ENCODE measurements at places on chromosomes 7 and 10.

DNA sequence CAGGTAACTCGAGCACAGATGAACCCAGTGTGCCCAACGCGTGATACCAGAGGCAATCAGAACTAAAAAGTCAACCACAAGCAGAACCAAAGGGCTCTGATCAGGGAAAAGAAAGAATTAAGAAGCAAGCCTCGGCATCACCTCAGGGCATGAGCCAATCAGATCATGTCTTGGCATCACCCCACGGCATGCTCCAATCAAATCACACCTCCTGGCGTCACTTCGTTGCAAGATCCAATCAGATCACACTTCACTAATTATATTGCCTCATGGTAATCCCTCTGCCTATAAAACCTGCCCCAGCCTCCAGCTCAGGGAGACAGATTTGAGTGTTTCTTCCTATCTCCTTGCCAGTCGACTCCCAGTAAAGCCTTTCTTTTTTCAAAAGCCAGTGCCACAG lies 46.8 kb downstream of the TYW1B start:
- DNase-seq, result no peak

GRCh38 chr7:155360495-155361345 lies 63.0 kb downstream of the INSIG1 start:
- DNase-seq, result no peak

DNA sequence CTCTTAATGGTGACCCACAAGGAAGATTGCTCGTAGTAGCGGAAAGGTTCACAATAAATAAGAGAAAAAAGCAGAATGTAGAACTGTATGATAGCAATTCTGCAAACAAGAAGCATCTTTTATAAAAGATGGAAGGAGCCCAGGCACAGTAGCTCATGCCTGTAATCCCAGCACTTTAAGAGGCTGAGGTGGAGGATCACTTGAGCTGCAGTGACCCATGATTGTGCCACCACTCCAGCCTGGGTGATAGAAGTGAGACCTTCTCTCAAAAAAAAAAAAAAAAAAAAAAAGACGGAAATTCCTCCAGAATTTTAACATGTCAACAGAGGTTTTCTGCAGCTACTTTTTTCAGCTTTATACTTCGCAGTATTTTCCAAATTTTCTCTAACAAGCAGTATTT lies 13.2 kb downstream of the GATAD1 start:
- DNase-seq, result no peak

GRCh38 chr10:86068231-86069054 lies 298.2 kb downstream of the GRID1 start:
- no peak for DNase-seq

DNA sequence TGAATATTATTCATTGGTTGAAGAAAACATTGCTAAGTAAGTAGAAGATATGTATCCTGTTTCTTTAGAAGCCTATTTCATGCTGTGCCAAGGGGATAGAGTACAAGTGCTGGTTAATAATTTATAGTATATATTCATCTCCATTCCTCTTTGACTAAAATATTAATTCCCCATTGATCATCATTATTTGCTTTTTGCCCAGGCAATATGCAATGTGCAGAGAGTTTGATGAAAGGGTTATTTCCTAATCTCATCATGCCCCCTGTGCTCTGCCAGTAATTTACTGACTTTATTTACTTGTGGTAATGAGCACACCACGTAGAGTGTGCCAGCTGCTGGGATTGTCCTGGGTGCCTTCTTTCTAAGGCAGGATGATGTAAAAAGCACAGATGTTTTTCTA lies 180.9 kb downstream of the REEP3 start:
- DNase-seq, result no peak

DNA sequence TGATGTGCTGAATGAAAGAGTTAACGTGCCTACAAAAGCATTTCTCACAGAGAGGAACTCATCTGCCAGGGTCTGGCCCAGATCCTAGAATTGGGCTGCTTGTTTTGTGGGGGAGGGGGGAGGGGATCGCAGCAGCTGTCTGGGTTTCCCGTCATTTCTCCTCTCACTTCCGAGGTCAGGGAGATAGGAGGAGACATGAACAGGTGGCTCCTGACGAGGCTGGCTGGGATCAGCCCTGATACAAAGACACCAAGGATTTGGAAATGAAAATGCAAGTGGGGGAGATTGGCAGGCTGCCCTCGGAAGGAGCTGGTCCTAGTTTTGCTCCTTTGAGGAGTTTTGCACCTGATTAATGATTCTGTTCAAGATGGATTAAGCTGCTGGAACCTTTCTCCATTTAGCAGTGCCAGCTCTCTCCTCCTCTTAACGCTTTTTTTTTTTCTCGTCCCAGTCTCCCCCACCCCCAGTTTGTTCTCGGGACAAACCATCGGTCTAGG lies 86.8 kb upstream of the KMT2C start:
- DNase-seq, result peak; percentile 26

- no peak for DNase-seq
Observed at GRCh38 chr7:130390486-130390885, 10.2 kb downstream of the CPA1 start.

DNA sequence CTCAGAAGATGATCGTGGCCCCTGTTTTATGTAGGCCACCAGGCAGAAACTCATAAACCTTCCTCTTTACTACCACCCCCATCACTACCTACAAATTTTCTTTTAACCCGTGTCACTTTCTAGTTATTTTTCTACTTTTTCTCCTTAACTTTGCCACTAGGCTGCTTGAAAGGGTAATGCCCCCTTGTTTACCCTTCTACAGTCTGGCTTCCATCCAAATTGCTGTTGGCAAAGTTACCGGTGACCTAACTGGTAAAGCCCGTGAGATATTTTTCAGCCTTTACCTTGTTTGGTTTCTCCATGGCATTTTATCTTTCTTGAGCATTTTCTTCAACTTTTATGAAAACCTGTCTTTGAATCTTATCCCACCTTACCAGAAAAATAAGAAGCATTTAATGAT lies 153.0 kb downstream of the WNT2 start:
- DNase-seq, result no peak

DNA sequence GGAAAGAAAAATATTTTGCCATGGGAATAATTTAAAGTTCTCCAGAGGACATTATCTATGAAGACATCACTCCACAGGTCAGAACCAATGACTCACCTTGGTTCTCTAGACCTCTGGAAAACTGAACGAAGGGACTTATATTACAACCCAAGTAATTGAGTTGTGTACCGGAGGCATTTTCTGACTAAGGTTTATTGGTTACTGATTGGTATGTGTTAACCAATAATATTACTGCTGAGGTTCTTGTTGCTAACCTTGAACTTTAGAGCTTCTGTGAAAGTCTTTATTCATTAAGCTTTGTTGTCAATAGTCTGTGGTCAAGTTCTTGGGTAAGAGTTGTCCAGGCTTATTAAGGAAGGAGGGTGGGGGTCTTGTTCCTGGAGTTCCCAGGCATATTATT lies 78.1 kb upstream of the MTPN start:
- no peak for DNase-seq

DNA sequence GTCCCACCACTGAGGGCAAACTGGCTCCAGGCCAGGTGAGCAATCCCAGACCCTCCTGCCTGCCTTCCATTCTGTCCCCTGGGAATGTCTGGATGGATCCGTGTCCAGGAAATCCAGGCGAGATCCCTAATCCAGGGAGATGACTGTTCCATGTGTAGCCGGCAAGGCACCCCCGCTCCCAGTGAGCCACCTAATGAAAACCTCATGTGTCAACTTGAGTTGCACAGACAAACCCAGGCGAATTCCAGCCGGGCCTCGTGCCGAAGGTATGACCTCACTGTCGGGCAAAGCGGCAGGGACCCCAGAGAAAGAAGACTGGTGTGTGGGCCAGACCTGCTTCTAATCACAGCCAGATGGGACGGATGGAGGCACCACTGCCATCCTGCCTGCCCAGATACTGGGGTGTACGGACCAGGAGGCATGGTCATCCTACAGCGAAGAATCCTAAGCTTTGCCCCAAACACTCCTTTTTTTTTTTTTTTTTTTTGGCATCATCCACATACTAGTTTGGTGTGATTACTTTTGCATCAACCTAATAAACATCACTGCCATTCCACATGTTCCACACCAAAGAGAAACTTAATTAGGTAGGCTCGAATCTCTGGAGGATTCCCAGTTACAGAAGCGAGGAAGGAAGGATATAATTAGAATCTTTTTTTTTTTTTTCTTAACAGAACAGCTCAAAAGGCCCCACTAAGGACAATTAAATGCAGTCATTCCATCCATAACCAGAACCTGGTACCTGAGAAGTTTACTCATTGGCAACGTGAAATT lies 313.1 kb downstream of the CALN1 start:
- DNase-seq, result peak; percentile 85

DNA sequence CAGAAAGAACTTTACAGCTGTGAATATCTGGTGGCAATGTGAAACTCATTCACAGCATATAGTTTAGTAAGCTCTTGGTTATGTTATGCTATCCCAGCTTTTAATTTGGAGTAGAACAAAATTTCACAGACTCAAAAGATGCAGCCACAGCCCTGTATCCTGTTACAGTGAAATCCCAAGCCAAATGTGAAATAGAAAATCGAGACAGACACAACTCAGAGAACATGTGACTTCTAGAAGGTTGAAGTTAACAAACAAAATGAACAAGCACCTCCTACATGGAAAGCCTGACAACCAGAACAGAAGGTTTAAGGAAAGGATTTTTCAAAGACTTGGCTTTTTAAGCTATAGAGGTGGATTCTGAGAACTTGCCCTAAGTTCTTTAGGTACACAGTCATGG lies 39.6 kb downstream of the JAZF1 start:
- no peak for DNase-seq

DNA sequence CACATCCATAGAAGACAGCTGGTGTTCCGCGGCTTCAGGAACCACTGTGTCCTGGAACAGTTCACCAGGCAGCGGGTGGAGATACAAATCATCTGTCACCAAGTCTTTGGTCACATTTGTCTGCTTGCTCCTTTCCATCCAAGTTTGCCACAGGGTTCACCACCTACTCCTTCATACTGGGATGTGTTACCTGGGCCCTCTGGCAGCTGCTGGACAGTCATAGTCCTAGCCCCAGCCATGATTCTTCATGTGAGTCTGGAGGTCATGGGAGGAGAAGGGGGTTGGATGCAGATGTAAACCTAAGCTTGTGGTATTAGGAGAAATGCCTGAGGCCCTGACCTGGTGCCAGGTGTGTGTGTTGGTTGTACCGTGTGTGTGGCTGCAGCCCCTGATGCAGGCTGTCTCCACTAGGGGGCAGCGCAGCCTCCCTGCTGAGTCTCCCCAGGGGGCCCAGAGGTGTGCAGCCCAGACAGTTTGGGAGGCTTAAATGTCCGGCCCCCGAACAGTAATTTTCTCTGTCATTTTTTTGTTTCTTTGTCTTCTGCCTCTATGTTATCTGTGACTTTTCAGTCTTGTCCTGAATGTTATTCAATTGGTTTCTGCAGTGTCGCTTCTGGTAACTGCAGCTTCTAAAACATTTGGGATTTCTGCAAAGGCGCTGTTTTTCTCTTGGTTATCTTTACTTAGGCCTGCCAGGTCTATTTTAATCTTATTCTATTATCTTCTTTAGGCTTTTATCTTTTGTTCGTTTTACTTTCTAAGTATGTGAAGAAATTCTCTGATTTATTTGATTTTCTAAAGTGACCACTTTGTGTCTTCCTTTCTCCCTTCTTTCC lies 14.8 kb downstream of the NPS start:
- no peak for DNase-seq

DNA sequence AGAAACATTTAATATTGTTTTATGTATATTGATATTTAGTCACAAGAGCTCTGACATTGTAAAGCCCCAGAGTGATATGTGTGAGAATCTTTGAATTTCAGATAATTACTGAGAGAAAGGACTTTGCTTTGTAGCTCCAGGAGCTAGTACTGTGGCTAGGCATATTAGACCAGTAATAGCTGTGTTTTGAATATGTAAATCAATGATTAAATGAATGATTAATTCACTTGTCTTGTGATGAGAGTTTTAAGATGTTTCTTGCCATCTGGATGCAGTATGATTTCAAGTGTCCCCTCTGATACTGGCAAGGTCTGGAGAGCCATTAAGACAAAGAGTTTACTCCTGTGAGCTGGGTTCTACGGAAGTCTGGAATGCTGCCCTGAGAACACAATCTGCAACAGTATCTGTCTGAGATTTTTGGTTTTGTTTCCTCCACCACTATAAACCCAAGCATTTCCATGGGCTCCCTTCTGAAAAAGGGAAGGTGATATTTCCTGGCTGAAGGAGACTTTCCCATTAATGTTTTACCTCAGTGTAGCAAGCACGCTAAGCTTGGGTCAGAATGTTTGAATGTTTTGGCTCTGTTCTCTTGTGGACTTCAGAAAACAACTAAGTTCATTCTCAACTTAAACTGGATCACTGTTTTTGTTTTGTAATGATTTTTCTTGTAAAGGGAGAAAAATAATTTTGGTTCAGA lies 61.3 kb upstream of the BICC1 start:
- no peak for DNase-seq

GRCh38 chr7:84161398-84161797 lies 33.2 kb downstream of the SEMA3A start:
- no peak for DNase-seq

GRCh38 chr10:79001082-79001885 lies 67.5 kb upstream of the ZMIZ1 start:
- DNase-seq, result peak; percentile 33

GRCh38 chr10:128854963-128855362 lies 612.1 kb upstream of the MGMT start:
- DNase-seq, result peak; percentile 58

DNA sequence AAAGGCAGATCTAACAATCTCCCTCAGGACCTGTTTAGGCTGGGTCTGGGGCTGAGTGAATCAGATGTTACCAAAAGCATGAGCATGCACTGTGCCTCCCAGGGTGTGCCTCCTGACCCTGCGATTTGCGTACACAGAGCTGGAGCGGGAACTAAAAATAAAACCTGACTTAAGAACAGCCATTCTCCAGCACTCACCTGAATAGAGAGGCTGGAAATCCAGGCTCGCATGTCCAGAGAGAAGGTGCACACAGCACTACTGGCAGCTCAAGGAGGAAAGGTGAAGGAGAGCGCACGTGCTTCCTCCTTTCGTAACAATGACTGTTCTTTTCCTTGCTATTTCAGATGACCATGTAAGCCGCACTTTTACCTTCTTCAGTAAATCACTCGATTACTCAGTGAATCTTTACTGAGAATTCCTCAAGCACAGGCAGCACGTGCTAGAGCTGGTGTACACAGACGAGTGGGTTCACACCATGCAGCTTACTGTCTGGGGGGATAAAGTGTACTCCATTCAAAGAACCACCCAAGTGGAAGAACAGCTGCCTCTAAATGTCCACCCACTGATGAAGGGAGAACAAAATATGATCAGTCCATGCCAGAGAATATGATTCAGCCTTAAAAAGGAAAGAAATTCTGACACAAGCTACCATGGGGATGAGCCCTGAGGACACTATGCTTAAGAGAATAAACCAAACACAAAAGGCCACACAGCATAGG lies 45.6 kb downstream of the SFMBT2 start:
- DNase-seq, result no peak

DNA sequence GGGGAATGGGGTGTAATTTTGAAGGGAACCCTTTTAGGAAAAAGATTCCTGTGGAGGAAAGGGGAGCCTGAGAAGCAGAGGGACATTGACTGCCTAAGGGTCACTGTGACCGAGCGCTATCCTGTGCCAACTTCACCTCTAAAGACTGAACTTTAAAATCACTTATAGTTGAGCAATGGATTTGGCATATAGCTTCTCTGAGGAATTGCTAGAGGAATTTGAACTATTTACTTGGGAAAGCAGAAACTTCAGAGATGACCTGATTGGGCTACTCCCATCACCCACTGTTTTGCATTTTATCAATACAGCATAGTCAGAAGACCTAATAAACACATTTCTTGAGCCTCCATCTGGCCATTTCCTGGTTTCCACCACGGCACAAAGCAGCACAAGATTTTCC lies 23.7 kb upstream of the WNT16 start:
- peak; percentile 31 for DNase-seq

GRCh38 chr10:128167926-128168520 lies 41.8 kb upstream of the MKI67 start:
- DNase-seq, result no peak
